Iris pigment epithelial cell (primary cell): ENCODE measurements at places on chromosomes 7 and 10.

- DNase-seq: peak; percentile 9
Measured at GRCh38 chr10:99433378-99434020, 3.1 kb upstream of the GOT1 start.

- no peak for DNase-seq
Measured at GRCh38 chr10:119781498-119781897, 55.6 kb downstream of the INPP5F start.

DNA sequence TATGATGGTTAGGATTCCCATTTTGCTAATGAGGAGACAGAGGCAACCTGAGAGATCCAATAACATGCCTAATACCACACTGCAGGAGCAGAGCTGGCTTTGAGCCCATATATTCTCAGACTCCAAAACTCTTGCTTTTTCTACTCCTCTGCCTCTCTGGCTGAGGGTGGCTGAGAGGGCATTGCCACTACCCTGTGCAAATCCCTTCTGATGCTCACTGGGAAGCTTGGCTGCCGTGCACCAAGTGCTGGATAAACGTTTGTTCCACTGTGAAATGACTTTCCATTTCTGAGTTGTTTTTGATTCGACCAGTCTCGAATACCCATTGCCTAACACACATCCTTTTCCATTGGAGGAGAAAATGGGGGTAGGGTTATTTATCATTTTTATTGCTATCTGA lies 123.1 kb upstream of the SORCS3 start:
- no peak for DNase-seq

DNA sequence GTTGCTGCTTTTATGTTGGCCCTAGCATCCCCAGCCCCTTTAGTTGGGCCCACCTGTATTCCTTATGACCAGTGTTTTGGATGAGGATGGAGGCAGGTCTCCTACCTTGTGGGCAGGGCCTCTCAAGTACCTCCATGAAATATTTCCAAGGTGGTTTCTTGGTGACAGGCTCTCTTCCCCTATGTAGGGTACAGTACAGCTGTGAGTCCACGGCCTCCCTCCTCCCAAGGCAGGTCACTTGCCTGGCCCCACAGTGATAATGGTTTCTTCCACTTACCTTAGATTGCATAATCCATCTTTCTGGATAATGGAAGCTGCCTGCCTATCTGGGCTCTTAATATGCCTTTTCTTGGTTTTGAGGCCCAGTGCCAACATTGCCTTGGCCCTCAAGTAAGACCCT lies 110.4 kb downstream of the NT5C2 start:
- no peak for DNase-seq

GRCh38 chr10:104680467-104681401 lies 39.6 kb downstream of the SORCS3 start:
- peak; percentile 4 for DNase-seq

DNA sequence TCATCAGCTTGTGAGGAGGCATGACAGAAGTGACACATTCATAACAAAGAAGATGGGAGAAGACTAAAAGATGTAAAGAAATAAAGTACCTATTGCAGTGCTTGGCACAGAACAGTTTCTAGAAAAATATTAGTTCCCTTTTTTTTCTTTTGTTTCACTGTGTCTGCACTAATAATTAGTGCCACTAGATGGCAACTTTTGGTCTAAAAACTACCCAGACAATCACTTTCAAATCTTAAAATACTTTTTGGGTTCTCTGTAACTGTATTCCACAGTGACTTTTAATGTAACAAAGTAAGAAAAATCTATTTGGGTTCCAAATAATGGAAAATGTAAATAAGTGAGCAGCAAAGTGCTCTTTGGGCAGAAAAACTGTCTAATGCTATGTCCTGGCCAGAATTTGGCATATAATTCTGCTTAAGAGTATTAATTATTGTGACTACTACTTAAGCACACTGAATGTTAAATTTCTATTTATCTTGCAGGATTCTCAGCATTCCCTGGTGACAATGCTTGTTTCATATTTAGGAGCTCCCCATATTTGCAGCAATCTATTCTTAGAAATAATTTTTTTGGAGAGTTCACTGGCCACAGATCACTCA lies 134.8 kb upstream of the KIF5B start:
- peak; percentile 18 for DNase-seq

DNA sequence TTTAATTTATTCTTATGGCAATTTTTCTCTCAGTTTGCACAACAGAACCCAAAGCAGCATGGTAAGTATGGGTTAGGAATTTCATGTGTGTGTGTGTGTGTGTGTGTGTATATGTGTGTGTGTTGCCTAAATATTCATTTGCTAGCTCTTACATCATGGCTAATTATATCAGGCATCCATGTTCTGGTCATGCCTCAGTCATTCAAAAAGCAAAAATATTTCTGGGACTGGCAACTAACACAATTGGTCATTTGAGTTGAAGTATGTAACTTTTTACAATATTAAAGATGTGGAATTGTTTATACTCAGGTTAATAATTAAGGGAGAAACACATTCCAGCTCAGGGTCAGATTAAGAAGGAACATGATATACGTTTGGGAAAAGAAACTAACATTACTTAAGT lies 67.6 kb upstream of the PHYHIPL start:
- no peak for DNase-seq

DNA sequence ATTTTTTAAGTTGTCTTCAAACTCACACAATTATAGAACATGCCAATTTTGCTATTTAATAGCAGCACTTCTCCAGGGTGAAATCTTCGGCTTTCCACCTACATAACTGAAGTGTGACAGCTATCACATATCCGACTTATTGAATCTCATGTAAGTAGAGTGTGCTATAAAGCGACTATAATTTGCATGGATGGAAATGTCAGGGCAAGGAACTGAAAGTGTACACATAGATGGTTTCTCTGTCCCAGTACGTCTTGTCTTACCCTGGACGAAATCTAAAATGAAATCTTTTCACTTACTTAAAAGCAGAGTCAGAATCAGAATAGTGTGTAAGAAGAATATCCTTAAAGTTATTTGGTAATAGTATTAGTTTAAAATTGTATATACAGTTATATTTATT lies 132.3 kb downstream of the THSD7A start:
- DNase-seq: no peak

- no peak for DNase-seq
Measured at GRCh38 chr7:157731126-157731525, 394.3 kb downstream of the DNAJB6 start.

- DNase-seq: no peak
Measured at GRCh38 chr7:77330169-77330882, 85.8 kb downstream of the GSAP start.

- no peak for DNase-seq
Measured at GRCh38 chr10:71957546-71958275, 6.5 kb upstream of the CHST3 start.
